ENCODE measurements at places on chromosomes 6 and 20. TPM values are rescaled to one million over a fixed set of nuclear protein-coding genes. Genes with fewer than 3 reads are reported as not detected.

PPP1R18 gene
- total RNA-seq = 164 TPM

GRCh38 chr6:7720346-7720745 lies 5.6 kb upstream of the BMP6 start:
- no peak for DNase-seq

- no peak for DNase-seq
Observed at GRCh38 chr6:49939993-49940498, 23.9 kb downstream of the DEFB114 start.

ASF1A gene
- 30.2 TPM for total RNA-seq

- no peak for DNase-seq
Observed at GRCh38 chr6:134849920-134850447, 99.9 kb downstream of the ALDH8A1 start.

DNA sequence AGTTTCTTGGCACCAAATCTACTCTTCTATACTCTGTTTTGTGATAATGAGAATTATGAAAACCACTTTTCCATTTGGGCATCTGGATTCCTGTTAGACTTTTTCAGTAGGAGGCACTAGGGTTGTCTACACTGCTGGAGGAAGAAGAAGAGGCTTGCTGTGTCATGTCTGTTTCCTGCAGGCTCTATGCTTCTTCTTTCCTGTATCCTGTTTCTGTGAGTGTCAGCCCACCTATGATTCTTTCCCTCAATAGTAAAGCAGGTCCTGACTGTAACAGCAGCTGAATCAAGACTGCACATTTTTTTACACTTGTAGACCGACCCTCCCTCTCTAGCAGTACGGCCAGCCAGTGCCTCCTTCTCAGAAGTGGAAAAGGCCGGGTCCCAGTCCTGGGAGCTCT lies 603.9 kb downstream of the HDGFL1 start:
- no peak for DNase-seq

DNA sequence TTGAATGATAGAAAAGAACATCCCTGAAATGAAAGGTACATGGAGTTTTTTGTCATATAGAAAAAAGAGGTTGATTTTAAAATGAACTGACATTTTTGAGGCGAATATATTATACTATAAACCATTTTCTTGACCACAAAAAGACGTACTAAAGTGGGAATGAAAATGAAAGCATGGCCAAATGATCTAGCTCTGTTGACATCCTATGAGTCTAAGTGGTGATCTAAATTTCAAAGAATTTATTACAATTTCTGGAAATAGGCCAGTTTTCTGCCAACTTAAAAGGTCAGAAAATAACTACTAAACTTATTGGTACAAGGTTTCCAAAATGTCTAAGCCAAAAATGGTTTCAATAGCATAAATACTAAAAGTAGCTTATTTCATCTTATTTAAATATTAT lies 536.8 kb downstream of the EYS start:
- no peak for DNase-seq

DNMT3B gene
- 0.47 TPM for total RNA-seq

DNA sequence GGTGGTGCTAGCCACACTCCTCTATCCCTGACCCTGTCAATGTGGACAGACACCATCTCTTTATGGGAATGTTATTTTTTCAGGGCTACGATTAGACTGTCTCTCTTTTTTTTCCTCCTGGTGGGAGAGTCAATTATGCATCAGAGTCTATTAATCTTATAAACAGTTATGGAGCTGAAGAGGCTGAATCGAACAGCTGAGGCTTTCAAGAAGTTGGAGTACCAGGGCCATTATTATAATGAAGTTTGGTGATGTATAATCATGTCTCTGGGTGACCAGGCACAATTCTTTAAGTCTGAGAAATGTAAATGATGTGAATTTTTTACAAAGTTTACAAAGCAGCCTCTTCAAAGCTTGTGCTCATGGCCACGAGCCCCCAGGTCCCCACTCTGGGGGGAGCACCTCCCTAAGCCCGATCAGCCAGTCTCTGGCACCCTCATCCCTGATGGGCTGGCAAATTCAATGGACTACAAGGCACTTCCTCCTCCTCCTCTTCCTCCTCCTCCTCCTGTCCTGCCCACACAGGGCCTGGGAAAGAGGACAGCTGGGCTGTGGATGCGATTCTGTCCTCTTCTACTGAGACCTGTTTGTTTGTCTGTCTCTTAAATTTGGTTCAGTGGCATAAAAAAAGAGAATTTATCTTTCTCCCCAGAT lies 43.9 kb upstream of the QKI start:
- no peak for DNase-seq

- DNase-seq = peak; percentile 24
Observed at GRCh38 chr6:89411145-89412070, 665 bp downstream of the RRAGD start.

EYA4 gene
- not detected for total RNA-seq

PSORS1C1 gene
- total RNA-seq = not detected

GRCh38 chr6:51339728-51340127 lies 521.1 kb downstream of the TFAP2B start:
- DNase-seq = no peak

DNA sequence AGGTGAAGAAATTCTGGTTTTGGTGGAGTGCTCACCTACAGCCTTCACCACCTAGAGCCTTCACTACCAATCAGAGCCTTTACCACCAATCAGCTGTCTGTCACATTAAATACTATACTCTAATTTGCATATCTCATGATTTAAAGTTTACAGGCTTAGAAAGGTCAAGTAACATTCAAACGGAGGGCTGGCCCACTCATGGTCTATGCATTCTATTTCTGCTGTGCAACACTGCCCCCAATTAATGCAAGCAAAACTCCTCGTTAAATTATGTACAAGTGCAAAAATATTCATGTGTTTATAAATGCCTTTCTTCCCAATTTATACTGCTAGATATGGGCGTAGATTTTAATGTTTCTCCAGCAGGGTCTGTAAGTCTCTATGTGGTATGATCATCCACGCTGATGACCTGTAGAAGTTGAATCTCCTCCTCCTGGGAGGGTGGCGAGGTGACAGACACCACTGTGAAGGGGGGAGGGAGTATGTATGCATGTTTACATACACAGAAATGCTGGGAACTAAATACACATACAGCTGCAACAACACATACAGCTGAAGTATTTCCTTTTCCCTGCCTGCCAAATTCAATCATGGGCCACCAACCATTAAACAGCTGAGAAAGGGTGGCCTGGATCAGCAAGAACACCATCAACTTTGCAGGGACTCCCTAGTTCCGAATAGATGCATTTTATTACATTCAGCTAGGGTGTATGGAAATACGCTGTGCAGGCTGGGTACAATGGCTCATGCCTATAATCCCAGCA lies 13.1 kb downstream of the RRAGD start:
- no peak for DNase-seq

DNA sequence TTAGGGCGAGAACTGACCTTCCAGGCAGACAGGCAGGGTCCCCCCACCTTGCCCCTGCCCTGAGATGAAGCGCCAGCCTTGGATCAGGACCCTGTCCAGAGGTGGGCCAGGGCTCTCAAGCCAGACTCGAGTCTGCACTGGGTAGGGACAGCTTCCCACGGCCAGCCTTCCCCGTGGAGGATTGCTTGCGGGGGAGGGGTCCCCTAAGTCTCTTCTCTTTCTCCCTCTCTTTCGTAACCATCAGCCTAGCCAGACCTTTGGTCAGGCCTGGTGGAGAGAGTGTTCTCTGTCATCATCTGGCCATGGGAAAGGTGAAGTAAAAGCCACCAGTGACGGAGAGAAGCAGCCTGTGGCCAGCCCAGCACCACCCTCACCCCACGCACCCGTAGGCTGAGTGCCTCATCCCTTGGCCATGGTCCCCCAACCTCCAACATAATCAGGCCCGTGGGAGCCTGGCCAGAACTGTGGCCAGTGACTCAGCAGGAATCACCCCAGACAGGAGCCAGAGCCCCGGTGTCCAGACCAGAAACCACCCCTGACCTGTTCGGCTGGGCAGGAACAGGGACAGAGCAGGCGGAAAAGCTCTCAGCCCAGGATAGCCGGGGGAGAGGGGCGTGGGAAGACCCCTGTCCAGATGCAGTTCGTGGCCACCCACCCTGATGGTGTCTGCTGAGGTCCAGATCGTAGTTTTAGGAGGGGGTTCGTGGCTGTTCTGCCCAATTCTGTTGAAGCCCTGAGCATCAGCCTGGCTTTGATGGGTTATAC lies 47.1 kb downstream of the SNAI1 start:
- DNase-seq = no peak

- DNase-seq = no peak
Observed at GRCh38 chr20:50259705-50260478, 69.3 kb downstream of the CEBPB start.

DNA sequence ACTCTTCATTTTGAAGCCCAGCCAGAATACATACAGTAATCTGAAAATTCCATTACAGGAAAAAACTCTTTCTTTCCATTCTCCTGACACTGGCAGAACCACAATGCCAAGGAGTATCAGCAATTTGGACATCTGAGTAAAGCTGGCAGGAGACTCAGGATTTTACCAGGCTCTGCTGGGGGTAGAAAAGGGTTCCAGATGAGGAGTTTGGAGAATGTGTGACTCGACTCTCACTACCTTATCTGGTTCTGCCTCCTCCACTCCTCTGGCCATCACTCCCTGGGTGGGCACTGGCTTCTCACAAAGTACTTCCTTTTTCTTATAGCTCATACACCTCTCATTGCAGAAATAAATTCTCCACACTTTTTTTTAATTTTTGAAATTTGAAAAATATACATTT lies 10.6 kb upstream of the WFDC8 start:
- no peak for DNase-seq

- no peak for DNase-seq
Observed at GRCh38 chr6:3791526-3792203, 40.2 kb upstream of the PXDC1 start.

DNA sequence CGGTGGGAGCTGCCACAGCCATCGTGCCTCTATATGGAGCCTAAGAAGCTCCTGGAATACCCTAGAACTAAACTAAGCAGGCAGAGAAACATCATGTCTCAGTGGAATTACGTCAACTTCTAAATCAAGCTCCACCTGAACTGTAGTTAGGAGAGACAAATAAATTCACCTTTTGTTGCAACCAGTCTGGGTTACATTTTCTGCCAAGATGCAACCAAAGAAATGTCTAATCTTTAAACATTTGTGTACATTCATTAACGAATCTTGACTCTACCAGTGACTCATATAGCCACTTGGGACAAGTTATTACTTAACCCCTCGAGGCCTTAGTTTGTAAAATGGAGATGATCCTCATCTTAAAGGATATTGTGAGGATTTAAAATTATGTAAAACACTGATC lies 8.9 kb downstream of the PTPRK start:
- DNase-seq = no peak

- DNase-seq = peak; percentile 89
Observed at GRCh38 chr6:34223956-34224940, 12.4 kb upstream of the HMGA1 start.

DNA sequence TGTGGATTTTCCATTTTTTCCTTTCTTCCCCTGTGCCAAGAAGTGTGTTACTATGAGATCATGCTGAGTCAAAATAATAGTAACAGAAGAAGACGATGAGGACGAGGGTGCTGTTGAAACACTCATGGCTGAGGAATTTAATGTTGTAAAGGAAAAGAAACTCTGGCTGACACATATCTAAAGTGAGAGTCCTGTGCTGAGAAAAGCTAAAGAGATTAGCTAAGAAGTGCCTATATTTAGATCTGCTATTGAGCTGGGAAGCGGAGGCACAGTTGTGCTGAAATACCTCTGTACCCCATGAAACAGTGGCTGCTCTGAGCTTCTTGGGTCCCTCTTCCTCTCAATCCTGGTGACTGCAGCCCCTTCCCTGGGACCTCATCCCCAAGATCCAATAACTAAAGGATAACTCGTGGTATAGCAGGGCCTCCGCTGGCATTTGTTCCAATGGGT lies 1.1 kb upstream of the SYTL3 start:
- DNase-seq = no peak

BFSP1 gene
- total RNA-seq = 0.39 TPM

CRISP3 gene
- not detected for total RNA-seq

RFX6 gene
- not detected for total RNA-seq

- peak; percentile 32 for DNase-seq
Observed at GRCh38 chr6:29702519-29703103, 20.6 kb upstream of the HLA-F start.

DNA sequence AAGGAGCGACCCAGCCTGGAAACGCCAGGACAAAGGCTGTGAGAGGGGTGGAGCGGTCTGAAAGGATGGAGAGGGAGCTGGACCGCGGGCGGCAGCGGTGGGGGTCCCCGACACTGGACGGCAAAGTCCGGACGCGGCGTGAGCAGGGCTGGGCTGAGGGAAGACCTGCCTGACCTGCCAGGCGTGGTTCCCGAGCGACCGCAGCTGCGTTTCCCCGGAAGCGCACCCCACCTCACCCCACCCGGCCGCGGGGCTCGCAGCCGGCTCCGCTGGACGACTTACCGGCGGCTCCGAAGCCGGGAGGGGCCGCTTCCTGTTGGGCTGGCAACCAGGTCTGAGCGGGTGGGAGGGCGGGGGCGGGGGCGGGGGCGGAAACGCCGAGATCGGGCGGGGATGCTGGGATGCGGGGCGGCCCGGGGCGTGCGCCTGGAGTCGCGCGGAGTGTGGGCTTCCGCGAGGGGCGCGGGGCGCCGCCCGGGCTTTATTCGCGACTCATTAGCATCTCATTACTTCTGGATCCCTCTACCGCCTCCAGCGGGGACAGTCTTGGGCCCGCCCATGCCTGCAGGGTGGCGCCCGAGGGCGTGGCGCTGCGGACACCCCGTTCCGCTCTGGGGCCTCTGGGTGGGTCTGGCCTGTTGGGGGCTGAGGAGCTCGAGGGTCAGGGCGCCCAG lies at the start of gene MICAL1:
TSS of gene MICAL1 (minus strand) at position 336 of the 674 bp plus-strand sequence. CDS start 1,576 bp downstream, outside the sequence.
- peak; percentile 84 for DNase-seq

ULBP3 gene
- 1.3 TPM for total RNA-seq

DNA sequence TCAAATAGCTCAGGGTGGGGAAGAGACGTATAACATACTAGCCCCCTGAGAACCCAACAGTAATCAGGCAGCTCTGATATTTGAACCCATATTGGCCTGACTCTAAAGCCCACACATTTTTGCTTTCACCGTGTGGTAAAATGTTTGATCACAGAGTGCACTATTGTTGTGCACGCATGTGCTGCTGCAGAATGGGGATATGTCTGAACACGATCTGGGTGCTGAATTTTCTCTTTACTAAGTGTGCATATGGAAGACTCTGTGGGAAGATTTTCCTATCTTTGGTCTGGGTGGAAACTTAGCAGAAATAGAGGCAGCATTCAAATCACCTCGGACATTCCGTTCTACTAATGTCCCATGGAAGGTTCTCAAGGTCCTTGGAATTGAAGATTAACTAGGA lies 800.1 kb downstream of the TFAP2A start:
- DNase-seq = no peak

GRCh38 chr6:170453586-170454511 lies 99.3 kb downstream of the PSMB1 start:
- DNase-seq = no peak

- no peak for DNase-seq
Observed at GRCh38 chr6:46989398-46989797, 52.7 kb downstream of the ADGRF1 start.

- no peak for DNase-seq
Observed at GRCh38 chr20:61333484-61334108, 81.5 kb downstream of the CDH4 start.

ENPP1 gene
- total RNA-seq = not detected

RIPPLY2 gene
- total RNA-seq = not detected

GHRH gene
- not detected for total RNA-seq

GRCh38 chr6:24053057-24053456 lies 73.0 kb upstream of the NRSN1 start:
- no peak for DNase-seq

HLA-DQB1 gene
- total RNA-seq = 204 TPM

CST9L gene
- not detected for total RNA-seq

SFTA2 gene
- total RNA-seq = not detected
